ENCODE measurements at places on chromosomes 16 and 17. TPM values are rescaled to one million over a fixed set of nuclear protein-coding genes. Genes with fewer than 3 reads are reported as not detected.

- no peak for DNase-seq
These were observed 376 bp upstream of the STAC2 start for GRCh38 chr17:39225959-39226683.

Gene KRT33A
- total RNA-seq = not detected

Gene BAHCC1
- total RNA-seq = 8.5 TPM

Gene TMEM219
- total RNA-seq = 78.4 TPM

Gene PIMREG
- total RNA-seq = 0.47 TPM
